ENCODE measurements at places on chromosomes 1 and 21.

DNA sequence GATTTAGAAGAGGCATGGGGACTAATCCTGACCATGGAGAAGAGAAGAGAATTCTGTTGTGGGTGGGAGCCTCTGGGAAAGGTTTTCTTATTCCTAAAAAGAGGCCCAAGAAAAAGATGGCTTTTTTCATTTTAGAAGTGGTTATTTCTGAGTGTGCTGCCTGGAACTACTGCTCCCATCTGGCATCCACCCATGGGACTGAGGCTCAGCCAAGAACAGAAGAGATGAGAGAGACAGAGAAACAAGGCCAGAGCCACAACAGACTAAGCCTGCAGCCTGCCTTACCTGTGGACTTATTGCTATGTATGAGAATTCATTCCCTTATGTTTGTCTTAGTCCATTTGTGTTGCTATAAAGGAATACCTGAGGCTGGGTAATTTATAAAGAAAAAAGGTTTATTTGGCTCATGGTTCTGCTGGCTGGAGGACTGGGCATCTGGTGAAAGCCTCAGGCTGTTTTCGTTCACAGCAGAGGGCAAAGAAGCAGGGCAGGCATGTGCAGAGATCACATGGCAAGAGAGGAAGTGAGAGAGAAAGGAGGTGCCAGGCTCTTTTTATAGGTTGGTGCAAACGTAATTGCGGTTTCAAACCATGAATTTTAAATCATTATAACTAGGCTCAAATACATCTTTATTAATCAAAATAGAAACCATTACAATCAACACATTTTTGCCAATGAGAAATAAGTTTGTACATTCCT is 57.5 kb upstream of the PRDM2 start:
- no peak for DNase-seq

- DNase-seq: no peak
These were observed 25.9 kb downstream of the ARHGEF16 start for GRCh38 chr1:3480369-3480719.

DNA sequence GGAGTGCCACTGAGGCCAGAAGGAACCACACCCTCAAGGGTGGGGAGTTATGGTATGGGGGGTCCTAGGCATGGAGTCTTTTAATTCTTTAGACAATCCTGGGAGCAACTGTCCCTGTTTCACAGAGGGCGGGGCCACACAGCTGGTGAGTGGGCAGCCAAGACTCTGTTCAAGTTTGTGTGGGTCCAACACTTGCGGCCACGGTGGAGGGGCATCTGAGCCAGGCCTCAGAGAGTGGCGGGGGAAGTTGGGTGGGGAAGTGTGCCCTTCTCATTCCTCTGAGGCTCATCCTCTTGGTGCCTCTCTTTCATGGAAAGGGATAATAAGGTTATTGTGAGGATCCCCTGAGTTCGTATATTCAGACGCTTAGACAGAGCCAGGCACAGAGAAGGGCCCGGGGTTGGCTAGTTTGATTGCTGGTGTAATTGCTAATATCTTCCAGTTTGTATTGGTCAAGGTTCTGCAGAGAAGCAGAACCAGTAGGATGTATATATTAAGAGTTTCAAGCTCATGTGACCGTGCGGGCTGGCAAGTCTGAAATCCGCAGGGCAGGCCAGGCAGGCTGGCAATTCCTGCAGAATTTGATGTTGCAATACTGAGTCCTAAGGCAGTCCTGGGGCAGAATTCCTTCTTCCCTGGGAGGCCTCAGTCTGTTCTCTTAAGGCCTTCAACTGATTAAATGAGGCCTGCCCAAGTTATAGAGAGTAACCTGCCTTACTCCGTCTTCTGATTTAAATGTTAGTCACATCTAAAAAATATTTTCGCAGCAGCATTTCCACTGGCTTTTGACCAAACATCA is 15.9 kb downstream of the PCSK9 start:
- DNase-seq: no peak

DNA sequence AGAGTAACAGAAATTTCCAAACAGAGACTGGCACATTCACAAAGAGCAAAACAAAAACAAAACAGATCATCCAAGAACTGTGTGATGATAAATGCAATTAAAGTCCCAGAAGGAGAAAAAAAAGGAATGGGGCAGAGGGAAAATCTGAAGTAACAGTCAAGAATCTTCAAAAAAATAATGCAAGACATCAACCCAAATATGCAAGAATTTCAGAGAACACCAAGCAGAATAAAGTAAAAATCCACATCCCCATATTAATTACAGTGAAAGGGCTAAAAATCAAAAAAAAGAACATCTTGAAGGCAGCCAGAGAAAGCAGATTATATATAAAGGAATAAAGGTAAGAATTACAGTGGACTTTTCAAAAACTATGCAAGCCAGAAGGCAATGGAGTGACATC is 67.1 kb downstream of the FOXJ3 start:
- DNase-seq: no peak

DNA sequence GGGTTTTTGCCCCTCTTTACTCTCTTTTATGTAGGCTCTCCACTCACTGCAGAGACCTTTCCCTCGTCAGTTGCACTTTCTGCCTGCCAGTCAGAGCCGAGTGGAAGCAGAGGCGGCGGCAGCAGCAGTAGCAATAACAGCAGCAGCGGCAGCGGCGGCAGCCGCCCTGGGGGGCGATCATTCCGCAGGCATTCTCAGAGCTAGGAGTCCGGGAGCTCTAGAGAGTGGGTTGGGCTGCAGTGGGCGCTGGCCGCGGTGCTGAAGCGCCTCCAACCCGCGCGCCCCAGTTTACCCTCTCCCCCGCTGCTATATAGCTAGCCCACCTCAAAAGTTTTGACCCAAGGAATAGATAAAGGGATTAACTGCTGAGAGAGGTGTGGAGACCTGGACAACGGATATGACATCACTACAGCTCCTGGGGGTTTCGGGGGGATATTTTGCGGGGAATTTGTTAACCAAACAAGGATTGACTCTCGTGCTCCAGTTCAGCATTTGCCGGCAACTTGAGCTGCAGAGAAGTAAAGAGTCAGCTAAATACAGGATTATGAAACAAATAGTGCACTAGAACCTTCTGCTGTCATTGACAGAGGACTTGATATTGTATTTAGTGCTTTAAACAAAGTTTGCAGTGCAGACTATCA is at the start of gene OLFM3:
TSS of gene OLFM3 (minus strand) at position 102 of the 641 bp plus-strand sequence.
- no peak for DNase-seq

- peak; percentile 41 for DNase-seq
These were observed 4.7 kb upstream of the TINAGL1 start for GRCh38 chr1:31571340-31572295.

DNA sequence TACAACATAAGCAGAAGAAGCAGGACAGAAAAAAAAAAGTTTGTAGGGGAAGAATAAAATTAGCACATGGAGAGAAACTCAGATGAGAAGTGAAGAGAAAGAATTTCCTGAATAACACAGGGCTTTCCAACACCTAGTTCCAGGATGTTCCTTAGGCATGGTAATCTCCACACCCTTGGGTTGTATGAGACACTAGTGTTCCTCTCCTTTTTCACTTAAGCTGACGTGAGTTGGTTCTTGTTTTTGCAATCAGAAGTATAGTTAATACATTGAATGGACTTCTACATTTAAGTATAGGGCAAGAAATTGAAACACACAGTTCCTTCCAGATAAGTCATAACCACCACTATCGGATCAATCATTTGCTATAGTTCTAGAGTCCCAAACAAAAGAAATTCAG is 51.0 kb downstream of the LPAR3 start:
- no peak for DNase-seq

- DNase-seq: no peak
These were observed 12.4 kb upstream of the FAAP20 start for GRCh38 chr1:2206813-2207487.

DNA sequence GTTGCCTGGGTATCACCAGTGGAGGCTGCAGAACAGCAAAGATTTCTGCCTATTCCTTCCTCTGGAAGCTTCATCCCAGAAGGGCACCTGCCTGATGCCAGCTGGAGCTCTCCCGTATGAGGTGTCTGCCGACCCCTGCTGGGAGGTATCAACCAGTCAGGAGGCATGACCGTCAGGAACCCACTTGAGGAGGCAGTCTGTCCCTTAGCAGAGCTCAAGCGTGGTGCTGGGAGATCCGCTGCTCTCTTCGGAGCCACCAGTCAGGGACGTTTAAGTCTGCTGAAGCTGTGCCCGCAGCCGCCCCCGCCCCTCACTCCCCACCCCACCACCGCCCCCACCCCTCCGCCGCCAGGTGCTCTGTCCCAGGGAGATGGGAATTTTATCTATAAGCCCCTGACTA is 23.1 kb upstream of the HFM1 start:
- DNase-seq: no peak

DNA sequence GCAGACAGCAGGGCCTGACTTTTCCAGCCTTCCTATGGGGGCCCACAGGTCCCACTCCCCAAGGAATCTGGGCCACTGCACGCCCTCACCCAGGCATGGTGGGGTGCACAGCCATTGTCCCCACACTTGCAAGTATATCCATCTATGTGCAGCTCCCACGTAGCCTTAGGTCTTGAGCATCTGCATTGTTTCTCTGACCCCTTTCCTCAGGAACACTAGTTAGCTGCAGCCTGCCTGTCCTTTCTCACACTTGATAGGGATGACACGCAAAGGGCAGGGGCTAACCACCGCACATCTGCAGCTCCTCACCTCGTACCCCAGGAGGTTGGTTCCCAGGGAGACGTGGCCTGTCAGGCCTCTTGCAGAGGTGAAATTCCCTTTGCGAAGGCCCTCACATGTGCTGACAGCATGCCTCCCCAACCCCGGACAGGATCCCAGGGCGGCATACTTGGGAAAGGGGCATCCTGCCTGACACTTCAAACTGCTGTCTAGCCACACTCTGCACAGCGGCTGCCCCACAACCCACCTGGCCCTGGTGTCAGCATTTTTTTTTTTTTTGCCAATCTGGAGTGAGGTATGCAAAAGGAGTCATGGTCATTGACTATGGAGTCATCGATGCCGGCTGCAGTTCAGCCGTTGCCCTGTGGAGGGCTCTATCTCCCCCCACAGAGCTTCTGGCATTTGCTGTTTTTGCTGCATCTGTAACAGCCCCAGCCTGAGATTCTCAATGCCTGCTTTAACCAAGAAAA is 5.0 kb downstream of the JMJD4 start:
- no peak for DNase-seq

- DNase-seq: peak; percentile 98
These were observed 21.3 kb downstream of the UBASH3A start for GRCh38 chr21:42424914-42425541.

DNA sequence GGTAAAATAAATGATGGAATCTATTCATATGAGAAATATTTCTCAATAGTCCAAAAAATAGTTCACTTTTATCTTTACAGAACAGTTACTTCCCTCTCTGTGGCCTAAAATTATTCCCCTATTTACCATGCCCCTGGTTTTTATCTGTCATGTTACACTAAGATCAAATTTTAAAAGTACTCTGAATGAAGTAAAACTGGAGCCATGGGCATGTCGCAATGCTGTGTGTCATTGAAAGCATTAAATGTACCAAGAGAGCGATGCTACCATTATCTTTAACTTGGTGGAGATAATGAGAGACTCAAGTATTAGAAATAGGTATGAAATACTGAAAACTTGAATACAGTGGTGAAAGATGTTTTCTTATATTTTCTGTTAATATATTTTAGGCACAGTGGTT is 146.2 kb downstream of the KCNT2 start:
- no peak for DNase-seq

- no peak for DNase-seq
These were observed 26.4 kb downstream of the CAPZB start for GRCh38 chr1:19458815-19459417.

DNA sequence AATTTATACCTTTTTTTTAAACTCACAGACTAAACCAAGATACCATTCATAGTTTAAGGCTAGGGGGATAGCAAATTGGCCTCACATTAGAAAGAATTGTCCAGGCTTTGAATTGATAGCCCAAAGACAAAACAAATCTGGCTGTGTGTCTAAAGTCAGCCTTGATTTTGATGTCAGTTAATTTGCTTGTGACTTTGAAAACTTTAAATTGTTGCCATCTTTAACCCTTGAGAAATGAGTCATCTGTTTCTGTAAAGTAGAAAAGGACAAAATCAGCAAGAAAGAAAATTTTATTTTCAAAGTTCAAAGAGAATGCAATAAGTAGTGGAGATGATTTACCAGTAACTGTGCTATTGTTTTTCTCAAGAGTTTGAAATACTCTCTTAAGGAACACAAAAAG is 184.5 kb downstream of the RGS7 start:
- no peak for DNase-seq

- no peak for DNase-seq
These were observed 55.8 kb downstream of the TRIM33 start for GRCh38 chr1:114455102-114455785.

- DNase-seq: no peak
These were observed 572 bp downstream of the FUCA1 start for GRCh38 chr1:23867542-23867894.

GRCh38 chr1:216238844-216239243 is 184.4 kb downstream of the USH2A start:
- DNase-seq: no peak

DNA sequence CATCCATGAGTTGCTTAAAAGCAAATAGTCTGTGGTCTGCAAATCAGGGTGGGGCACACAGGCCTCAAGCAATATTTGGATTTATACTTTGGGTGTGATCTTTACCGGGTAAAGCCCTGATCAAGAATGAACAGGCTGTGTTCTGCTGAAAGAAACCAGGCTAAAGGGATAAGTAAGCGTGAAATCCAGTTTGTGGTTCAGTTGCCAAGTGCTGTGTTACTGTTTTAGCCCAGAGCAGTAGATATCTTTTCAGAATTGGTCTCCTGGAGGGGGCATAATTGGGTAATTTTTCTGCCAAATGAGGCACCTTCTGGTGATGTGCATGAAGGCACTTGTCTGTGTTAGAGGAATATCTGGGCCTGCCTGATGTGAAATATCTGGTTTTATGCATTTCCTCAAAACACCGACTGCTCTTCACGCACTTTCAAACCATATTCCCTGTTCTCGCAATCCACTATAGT is 21.4 kb downstream of the AIM2 start:
- DNase-seq: peak; percentile 84

DNA sequence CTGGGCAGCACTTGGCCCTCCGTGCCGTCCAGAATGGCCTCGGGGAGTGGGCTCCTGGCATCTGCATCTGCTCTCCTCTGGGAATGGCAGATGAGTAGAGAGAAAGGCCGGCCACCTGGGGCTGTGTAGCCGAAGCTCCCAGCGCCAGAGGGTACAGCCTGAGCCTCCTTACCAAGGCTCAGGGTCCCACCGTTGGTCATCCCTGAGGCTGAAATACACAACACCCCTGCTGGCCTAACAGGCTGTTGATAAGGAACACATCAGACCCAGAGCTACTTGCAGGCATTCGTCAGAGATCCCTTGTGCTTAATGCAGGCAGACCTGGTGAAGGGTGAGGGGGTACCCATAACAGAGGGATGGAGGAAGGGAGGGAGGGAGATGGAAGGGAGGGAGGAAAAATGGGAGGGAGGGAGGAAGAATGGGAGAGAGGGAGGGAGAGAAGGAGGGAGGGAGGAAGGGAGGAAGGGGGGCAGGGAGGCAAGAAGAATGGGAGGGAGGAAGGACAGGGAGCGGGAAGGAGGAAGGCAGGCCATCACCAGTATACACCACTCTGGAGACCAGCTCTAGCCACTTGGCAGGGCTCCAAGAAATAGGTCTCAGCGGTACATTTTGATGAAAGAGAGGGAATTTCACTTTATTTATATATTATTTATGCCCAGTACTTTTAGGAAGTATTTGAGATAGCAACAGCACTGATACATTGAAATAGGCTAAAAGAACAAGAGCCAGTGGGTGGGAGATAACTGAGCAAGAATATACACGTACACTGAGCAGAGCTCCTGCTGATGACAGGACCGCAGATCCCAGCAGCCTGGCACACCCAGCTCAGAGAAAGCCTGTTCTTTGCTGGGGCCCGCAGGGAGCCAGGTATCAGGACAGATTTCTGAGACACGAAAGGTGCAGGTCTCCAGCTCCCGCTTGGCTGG is 315.0 kb upstream of the VAMP3 start:
- DNase-seq: no peak

Measured in GF-D8 (cell line).